ENCODE measurements at places on chromosomes 12 and 14. TPM values are rescaled to one million over a fixed set of nuclear protein-coding genes. Genes with fewer than 3 reads are reported as not detected.

GRCh38 chr12:113860950-113861349, 105.2 kb downstream of the RBM19 start:
- DNase-seq: no peak

DNA sequence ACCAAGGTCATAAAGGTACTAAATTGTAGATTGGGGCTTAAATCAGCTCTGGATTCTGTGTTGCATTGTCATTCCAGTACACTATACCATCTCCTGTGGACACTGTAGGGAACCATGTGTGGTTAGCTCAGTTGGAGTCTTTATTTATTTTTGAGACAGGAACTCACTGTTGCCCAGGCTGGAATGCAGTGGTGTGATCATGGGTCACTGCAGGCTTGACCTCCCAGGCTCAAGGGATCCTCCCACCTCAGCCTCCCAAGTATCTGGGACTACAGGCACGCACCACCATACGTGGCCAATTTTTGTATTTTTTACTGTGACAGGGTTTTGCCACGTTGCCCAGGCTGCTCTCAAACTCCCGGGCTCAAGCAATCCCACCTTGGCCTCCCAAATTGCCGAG, 6.7 kb downstream of the PAPOLA start:
- no peak for DNase-seq

DNA sequence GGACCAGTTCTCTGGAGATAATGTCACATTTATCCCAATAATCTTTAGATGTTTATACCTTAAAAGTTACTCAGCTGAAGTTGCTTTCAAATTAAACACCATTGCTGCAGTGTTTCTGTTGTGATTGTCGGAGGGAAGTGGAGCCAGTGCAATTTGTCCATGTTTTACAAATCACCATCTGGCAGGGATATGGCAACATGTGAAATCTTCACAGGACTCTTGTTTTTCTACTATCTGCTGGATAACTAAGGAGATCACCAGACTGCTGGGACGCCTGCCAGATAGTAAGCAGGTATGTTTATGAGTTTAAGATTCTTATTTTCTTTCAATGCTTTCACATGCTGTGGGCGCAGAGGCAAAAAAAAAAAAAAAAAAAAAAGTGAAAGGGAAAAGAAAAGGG, 100.3 kb upstream of the SOX5 start:
- DNase-seq: no peak

DNA sequence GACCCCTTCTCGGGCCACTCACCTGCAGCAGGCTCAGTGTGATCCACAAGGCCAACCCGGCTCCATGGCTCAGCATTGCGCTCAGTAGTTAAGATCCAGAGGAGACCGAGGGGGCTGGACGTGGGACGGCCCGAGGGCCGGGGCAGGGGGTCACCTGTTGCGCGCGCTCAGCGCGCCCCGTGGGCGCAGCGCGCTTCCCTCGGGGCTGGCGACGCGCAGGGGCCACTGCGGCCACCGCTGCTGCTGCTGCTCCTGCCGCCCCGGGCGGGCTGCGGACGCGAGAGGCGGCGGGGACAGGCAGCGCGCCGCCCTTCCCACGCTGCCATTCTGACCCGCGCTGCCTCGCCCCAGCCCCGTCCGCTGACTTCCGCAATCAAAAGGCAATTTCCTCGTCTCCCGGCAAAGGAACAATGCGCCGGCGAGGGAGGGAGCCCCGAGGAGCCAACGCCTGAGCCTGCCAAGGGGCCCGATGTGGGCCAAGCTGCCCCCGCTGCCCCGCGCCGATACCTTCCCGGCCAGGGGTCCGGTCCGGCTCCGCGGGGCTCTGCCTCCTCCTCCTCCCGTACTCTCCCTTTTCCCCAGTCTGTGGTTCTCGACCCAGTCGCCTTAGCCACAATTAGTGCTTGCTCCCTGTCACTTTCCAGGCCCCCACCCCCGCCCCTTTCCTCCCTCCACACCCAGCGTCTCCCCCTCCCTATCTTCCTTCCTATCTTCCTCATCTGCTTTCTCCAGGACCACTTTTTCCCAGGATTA, 27.3 kb downstream of the PTPRB start:
- no peak for DNase-seq

DNA sequence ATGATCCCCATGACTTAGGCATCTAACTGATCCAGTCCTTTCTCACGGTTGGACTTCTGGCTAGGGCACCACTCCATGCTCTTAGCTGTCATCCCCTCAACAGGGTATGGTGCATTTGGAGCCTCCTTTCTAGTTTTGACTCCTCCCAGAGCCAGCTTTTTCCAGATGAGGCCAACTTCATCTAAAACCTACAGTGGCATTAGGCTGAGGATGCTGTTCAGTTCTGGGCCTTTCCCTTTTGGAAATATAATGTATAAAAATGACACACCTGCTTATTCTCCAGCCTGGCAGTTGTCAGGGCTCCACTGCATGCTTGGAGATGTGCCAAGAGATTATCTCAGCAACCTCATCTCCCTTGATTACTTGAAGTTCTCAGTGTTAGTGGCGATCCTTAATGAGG, 239.7 kb downstream of the EMP1 start:
- DNase-seq: no peak

GRCh38 chr12:6574576-6575295, 6.6 kb upstream of the NOP2 start:
- DNase-seq: no peak

Gene PTGER2
- 6.4 TPM for total RNA-seq

Gene RND1
- 0.27 TPM for total RNA-seq

Gene PPM1H
- 12.0 TPM for total RNA-seq

Gene GRIP1
- total RNA-seq: 3.9 TPM

Gene SLC17A8
- 0.45 TPM for total RNA-seq
